ENCODE measurements at places on chromosomes 5 and 9.

DNA sequence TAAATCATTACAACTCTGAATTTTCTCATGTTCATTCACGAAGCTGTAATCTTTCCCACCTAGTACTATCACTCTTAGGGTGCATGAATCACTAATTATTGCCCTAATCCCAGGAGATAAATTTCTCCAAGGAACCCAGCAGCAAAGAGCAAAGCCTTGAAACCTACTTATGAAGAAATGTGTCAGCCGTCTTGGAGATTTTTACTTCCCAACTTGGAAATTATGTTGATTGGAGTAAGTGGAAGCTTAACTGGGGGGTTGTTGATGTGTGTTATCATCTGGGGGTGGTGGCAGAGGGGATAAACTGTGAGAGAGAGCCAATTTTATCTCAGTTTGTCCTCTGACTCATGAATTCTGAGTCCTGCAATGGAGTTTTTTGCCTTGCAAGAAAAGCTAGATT is 440.5 kb upstream of the WWC1 start:
- no peak for DNase-seq

DNA sequence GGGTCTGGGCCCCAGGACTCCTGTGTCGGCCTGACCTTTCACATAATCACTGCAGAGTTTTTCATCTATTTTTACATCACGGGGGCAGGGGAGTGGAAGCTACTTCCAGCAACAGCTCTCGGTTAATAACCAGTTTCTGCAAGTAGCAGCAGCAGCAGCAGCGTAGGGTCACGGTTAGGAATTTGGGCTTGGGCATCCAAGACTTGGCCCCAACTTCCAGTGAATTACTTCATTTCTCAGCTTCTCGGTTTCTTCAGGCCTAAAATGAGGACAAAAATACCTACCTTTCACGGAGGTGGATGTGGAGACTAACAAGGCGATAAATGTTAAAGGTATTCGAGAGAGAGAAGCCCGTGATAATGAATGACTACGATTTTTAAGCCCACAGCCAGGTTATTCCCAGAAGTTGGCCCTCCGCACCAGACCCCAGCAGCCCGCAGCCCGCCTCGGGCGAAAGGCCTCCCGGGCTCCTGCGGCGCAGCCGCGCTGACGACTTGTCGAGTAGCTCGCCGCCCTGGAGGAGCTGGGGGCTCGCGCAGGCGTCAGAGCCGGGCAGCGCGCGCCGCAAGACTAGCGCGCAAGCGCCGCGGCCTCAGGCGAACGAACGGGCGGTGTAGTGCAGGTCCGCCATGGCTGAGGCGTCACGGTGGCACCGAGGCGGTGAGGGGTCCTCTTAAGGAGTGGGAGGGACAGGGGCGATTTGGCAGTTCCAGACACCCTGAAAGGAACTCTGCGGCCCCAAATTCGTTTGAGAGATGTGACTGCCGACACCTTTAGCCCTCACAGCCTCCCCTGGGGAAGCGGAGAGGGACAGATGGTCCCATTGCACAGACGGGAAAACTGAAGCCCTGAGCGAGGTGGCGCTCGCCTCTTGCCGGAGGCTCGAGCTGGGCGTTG is at the start of gene PKD2L2:
Gene PKD2L2 (plus strand): TSS at position 595 of the 897 bp plus-strand sequence. CDS start 35 bp downstream, at position 630.
- peak; percentile 73 for DNase-seq

- DNase-seq, result no peak
These were observed 630.2 kb upstream of the DMAC1 start for GRCh38 chr9:8429768-8430167.

DNA sequence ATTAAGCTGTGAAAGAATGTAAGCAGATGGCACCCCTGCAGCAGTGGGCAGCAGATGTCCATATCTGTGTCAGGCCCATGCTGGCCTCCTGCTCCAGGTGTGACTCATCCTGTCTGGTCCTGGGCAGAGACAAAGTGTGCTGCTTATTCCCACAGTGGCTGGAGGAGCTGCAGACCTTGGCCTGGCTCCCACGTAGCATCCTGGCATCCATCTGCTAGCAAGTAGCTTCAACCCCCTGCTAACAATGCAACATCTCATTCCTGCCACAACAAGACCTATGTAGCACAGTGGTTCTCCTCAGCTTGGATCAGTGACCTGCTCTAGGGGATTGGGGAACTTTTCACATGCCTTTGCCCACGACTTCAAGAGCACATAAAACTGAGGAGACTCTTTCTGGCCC is 126.4 kb upstream of the SLC12A2 start:
- DNase-seq, result no peak

DNA sequence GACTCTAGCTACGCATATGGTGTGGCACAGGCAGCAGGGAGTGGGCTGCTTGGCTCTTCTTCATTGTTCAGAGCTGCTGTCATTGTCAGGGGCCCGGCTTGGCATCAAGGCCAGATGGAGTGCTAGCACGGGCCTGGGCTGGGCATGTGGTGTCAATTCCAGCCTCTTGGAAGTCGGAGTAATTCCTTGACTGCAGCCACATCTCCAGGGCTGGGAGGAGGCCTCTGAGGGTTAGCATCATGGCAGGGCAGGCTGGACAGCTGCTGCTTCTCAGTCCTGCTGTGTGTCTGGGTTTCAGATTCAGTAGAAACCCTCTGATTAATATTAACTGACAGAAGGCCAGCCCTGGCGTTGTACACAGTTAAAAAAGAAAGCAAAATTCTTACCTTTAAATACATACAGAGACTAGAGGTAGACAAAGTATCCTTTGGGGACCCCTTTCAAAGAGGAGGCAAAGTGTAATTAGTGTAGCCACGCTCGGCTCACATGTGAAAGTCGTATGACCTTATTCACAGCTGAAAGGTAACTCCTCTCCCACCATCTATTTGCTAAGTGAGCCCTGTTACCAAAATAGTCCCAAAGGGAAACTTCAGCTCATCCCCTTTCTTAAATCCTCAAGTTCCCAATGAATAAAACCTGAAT is 126.4 kb downstream of the DOCK2 start:
- DNase-seq, result no peak

- DNase-seq, result no peak
These were observed 102.0 kb upstream of the DMAC1 start for GRCh38 chr9:7901621-7902020.

DNA sequence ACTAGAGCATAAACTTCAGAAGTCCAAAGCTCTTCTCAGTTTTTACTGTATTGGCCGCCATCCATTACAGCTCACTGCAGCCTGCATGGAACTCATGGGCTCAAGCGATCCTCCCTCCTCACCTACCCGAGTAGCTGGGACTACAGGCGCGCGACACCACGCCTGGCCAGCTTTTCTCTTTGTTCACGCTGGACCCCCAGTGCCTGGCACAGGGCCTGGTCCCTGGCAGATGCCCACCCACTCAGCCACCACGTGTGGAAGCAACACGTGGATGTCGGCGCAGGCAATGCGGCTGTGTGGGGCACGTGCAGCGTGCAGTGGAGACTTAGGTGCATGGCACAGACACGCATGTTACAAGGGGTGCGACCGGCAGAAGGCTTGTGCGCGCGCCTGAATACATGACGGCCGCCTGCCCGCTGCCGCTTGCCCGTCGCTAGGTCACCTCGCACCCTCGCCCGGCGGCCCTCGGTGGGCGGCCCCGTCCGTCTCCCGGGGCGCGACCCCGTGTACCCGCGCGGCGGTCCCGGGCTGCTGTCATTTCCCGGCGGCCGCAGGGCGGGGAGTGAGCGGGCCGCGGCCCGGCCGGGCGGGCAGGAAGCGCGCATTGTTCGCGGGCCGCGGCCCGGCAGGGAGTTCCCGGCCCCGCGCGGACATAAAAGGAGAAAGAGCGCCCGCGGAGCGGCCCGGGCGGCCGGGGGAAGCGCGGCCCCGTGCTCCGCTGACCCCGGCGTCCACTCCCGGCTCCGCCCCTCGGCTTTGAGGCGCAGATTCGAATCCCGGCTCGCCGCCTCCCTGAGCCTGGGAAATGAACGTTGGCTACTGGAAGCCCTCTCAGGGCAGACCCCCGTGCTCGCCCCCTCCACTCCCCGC is 24.1 kb upstream of the PTGS1 start:
- DNase-seq, result no peak

- no peak for DNase-seq
These were observed 472.6 kb downstream of the ENC1 start for GRCh38 chr5:74167930-74168315.

DNA sequence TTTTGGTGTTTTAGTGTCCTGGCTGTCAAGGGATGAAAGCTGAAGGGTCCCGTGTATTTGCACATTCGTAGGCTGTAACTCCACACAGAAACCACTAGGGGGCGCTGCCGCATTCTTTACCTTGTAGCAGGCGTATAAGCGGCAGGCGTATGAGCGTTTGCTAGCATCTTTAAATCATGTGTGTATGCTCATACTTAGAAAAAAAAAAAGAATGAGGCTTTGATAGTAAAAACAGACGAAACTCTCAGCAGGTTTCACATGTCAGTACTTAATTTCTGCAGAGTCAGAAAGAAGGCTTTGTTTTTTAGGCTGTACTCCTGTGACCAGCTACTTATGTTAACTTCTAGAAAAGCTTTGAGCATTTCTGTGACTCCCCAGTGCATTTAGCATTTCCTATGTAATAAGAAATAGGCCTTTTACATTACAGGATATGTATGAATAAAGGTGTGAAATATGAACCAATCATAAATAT is 218.8 kb upstream of the ADAMTSL1 start:
- peak; percentile 38 for DNase-seq

- no peak for DNase-seq
These were observed 22.0 kb downstream of the SLC36A1 start for GRCh38 chr5:151469386-151469785.

DNA sequence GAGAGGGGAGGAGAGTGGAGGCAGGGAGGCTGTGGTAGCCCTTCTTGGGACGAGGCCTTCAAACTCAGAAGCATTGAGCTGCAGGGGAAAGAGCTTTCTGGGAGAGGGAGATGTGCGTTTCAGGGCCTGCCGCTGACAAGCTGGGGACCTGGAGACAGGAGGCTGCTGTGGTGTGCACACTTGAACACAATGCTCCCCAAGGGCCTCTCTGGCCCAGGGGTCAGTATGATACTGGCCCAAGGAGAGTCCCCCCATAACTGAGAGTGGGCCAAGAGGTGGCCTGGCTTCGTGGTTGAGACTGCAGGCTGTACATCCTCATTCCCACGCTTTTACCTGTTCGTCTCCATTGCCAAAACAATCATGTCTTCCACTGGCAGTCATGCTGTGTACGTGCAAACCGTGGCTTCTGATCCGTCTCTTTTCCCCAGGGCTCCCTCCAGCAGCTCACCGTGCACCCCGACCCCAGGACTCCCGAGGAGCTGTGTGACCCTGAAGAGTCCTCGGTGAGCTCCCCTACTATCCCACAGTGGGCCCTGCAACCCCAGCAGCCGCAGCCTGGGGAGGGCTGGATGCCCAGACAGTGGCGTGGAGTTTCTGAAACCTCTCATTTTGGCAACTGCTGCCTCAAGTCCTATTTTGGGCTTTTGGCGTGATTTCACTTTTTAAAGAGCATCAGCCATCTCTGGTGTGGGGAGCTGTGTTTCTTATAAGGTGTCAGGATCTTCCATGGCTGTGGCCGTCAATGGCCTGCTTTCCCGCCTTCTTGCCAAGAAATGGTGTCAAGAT is 43.4 kb downstream of the COL15A1 start:
- no peak for DNase-seq

DNA sequence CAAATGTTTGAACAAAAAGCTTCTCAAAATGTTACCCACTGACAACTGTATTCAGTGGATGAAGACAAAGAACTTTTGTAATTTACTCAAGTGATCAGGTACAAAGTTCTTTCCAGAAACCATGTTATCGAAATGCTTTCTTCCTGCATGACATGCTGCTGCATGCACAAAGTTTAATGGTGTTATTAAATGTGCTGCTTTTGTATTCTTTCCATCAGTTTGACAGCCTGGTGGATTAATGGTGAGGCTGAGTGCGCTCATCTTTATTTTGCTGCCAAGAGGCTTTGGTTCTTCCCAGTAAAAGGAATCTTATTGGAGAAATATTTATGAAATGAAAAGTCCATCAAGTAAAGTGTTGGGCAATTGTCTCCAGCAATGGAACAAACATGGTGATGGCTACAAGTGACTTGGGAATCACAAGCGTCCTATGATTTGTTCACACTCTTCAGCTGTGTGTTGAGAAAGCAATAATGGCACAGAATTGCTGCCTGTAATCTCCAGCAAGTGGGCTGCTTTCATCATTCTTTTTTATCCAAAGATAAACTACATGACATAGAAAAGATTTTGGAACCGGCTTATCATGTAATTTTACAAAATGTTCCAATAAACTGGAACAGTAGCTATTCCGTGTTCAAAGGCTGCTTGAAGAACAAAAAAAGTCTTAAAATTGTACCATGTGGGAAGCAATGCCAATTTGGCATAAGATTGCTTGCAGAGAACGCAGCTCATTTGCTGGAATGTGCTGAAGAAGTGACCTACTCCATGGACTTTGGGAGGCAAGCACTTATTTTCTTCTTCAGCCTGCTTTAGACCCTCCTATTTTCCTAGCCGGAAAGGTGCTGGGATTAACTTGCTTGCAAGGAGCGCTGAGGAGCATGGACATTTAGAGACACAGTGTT is 153.1 kb downstream of the HSD17B3 start:
- no peak for DNase-seq

- DNase-seq, result no peak
These were observed 13.5 kb downstream of the TBC1D9B start for GRCh38 chr5:179893958-179894895.

GRCh38 chr5:34806532-34806931 is 32.4 kb upstream of the TTC23L start:
- no peak for DNase-seq

DNA sequence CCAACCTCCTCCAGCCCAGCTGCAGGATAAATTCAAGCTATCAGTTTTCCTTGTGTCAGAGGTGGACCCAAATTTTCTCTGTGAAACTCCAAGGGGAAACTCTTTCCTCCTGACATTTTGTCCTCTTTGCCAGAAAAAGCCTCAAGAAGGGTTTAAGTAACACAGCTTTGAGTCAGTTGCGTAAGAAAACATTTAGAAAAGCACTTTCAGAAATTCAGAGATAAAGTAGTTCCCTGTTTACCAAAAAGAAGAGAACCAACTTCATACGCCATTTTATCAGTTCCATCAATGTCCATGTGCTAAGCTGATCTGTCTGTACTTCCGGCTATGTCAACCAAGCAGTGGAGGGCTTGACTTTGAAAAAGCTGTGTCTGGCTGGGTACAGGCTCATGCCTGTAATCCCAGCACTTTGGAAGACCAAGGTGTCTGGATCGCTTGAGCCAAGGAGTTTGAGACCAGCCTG is 19.9 kb upstream of the SUSD1 start:
- DNase-seq, result no peak

DNA sequence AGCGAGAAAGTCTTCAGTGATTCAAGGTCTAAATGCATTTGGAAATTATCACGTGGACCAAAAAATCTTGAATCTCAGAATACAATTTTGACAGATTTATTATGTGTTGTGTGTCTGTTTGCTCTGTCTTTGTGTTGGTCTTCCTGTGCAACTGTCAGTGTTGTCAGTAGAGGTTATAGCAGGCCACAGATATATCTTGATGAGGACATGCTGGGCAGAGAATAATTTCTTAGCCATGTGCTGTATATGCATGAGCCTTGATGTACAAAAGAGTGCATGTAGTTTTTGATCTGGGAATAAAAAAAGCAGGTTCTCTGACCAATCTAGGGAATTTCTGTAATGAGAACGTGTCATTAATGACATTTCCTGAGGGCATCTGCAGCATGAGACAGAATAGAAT is 57.6 kb downstream of the ZSWIM6 start:
- DNase-seq, result no peak

- DNase-seq, result no peak
These were observed 274.9 kb downstream of the PIK3R1 start for GRCh38 chr5:68490406-68490805.
